ENCODE measurements at places on chromosomes 5 and 9. TPM values are rescaled to one million over a fixed set of nuclear protein-coding genes. Genes with fewer than 3 reads are reported as not detected.

The SLCO6A1 gene
- total RNA-seq: not detected

The GHR gene
- total RNA-seq: not detected

The TLX3 gene
- total RNA-seq: not detected

The AHRR gene
- 24.0 TPM for total RNA-seq

DNA sequence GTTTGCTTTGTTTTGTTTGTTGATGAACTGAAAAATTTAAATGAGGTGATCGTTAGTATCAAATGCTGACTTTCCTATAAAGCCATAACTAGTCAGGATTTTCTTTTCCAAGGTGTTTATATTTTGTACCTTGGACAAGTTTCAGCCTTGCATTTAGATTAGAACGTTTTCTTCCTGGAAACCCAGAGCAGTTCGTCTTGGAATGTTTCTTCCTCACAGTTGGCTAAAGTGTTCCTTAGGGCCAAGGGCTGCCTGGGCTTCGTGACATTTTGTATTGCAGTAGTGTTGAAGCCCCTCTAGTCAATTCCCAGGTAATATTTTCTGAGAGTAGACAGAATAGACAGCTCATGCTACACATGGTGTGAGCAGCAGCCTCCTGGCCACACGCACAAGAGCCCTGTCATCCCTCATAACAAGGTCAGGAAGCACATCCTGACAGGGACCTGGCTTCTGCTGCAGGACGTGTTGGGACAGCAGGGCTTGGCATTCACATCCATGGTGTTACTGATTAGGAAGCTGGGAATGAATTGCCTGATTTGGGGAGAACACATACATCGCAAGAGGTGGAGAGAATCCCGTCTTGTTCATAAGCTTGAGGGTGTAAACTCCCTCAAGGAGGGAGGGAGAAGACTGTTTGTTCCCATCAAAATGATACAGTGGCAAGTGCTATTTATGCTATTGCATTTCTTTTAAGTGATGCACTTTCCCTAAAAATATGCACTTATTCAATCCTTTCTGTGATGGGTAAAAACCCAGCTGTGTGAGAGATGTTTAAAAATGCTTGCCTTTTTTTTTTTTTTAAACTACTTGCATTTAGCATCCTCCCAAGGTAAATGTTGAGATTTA lies 31.7 kb downstream of the FUBP3 start:
- H3K27ac ChIP-seq: no peak overlapping the region
- no peak overlapping the region for H3K4me3 ChIP-seq

DNA sequence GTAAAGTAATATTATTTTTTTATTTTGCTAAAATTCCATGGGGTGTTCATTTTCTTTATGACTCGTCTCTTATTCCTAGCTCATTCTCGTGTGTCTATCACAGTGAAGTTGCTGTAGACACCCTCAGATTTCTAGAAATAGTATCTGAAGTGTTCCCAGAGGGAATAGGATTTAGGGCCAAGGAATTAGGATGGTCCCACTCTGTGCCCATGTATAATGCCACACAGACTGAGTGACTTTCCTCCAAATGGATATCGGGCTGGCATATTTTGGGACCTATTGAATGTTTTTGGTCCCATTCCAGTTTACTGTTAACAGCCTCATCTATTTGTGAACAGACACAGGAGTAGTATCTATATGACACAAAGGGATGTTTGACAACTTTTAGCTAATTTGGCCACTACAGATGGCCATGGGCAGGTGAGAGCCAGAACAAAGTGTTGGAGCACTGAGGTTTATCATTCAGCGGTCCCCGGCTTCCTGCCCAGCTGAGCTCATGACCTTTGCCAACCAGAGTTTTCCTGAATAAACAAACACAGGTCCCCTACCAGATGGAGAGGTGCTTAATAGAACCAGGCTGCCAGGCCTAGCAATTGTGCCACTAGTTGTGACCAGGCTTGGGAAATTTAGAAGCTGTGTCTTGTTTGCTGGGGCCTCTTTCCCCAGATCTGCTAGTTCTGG lies 46.9 kb downstream of the MAP1B start:
- H3K36me3 ChIP-seq: no peaks in the 10 kb centered on the region
- no peak for DNase-seq
- peaks cover 12% of the 10 kb centered on the region for H3K27me3 ChIP-seq
- no peak overlapping the region for H3K27ac ChIP-seq
- peaks cover 2% of the 10 kb centered on the region for H3K4me1 ChIP-seq

DNA sequence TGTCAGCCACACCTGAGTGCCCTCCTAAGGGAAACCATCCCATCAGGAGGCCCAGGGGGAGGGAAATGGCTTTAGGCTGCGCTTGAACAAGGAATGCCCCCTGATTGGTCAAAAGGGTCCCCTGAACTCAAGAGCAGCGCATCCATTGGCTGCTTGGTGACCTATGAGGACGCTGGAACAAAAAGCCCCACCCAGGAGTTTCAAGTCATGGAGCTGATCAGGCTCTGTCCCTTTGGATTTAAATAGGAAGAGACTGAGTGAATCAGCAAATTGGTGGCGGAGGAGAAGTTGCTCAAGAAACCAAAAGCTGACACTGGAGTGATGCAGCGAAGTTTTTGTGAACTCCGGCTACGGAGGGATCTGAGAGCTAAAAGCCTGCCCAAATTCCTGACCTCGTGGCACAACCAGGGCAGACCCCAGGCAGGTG lies 66.7 kb downstream of the SMIM23 start:
- no peaks in the 10 kb centered on the region for H3K27me3 ChIP-seq
- no peak overlapping the region for H3K4me3 ChIP-seq
- H3K36me3 ChIP-seq: peaks cover 15% of the 10 kb centered on the region
- DNase-seq: no peak
- no peak overlapping the region for H3K27ac ChIP-seq
- peaks cover 9% of the 10 kb centered on the region for H3K4me1 ChIP-seq

DNA sequence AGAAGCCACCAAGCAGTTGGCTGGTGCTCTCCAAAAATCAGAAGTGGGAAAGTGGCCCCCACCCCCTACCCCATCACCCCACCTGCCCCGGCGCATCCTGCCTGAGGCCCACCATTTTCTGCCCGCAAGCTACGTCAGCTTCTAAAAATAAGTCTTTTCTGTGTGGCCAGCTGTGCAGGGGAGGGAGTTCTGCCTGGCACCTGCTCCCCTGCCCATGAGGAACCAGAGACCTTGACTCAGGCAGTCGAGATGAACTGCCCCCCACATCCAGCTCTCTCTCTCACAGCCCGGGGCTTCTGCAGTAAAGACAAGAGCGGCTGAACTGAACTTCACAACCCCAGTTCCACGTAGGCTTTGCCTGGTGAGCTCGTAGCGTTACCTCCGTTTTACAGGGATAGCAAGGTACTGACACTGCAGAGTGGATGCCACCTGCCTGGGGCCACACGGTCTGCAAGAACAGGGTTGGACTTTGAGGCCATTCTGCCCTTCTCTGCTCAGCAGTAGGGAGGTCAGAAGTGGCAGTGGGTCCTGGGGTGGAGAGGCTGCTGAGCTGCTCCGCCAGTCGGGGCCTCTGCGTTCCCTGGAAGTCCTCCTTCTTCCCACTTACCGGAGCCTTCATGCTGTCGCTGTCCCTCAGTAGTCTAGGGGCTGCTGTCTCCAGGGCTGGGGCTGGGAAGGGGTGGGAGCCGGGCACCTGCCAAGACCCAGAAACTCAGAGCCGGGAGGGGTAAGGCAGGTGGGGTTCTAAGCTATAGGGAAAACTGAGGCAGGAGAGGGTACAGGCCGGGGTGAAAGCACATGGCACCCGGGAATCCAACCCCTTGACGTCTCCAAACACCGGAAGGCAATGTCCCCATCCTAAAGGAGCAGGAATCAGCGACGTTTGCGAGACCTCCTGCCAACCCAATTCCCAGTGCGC lies 781 bp downstream of the ST6GALNAC4 start:
- H3K27ac ChIP-seq: peak overlapping the region; percentile 96
- peaks cover 61% of the 10 kb centered on the region for H3K4me1 ChIP-seq
- H3K36me3 ChIP-seq: peaks cover 20% of the 10 kb centered on the region
- H3K4me3 ChIP-seq: peak overlapping the region; percentile 89
- no peaks in the 10 kb centered on the region for H3K27me3 ChIP-seq

GRCh38 chr5:14597080-14597479 lies 15.5 kb downstream of the OTULINL start:
- H3K4me3 ChIP-seq: no peak overlapping the region
- peaks cover 46% of the 10 kb centered on the region for H3K36me3 ChIP-seq
- H3K27me3 ChIP-seq: no peaks in the 10 kb centered on the region
- H3K27ac ChIP-seq: peak overlapping the region; percentile 95
- H3K4me1 ChIP-seq: peaks cover 72% of the 10 kb centered on the region

- H3K36me3 ChIP-seq: no peaks in the 10 kb centered on the region
- H3K4me3 ChIP-seq: no peak overlapping the region
- no peaks in the 10 kb centered on the region for H3K4me1 ChIP-seq
- no peak for DNase-seq
- H3K27me3 ChIP-seq: no peaks in the 10 kb centered on the region
Measured at GRCh38 chr9:135791431-135792267, 89.7 kb downstream of the KCNT1 start.

DNA sequence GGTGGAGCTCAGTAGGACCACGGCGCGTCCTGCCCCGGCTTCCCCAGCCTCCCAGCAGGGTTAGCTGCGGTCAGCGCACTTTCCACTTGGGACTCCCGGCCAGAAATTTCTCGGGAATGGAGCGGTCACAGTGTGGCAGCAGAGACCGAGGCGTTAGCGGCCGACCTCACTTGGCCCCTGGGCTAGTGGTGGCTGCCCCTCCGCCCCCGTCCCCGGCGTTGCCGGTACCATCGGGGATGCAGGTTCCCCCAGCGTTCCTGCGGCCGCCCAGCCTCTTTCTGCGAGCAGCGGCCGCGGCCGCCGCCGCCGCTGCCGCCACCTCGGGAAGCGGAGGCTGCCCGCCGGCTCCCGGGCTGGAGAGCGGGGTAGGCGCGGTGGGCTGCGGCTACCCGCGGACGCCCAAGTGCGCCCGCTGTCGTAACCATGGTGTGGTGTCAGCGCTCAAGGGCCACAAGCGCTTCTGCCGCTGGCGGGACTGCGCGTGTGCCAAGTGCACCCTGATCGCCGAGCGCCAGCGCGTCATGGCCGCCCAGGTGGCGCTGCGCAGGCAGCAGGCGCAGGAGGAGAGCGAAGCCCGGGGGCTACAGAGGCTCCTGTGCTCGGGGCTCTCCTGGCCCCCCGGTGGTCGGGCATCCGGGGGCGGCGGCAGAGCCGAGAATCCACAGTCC lies 460 bp downstream of the DMRTA1 start:
- peak; percentile 55 for DNase-seq
- peak overlapping the region; percentile 43 for H3K4me3 ChIP-seq
- no peaks in the 10 kb centered on the region for H3K36me3 ChIP-seq
- peaks cover 4% of the 10 kb centered on the region for H3K4me1 ChIP-seq

DNA sequence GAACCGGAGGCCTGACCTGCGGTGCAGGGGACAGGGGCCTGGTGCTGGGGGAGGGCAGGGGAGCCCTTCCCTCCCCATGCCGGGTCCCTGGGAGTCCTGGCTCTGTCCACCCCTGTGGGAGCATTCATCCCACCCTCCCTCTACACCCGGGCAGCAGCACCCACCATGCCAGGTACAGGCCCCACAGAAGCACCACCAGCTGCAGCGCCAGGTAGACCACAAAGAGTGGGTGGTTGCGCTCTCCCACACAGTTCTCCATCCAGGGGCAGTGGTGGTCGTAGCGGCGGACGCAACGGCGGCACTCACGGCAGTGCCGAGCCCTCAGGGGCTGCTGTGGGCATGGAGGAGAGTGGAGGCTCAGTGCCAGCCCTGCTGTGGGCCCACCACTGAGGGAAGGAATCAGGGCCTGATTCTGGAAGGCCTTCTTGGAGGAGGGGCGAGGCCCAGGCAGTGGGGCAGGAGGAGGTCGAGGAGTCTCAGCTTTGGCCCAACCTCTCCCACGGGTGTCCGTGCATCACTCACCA lies 2.4 kb downstream of the ZDHHC12 start:
- no peak overlapping the region for H3K4me3 ChIP-seq
- no peak overlapping the region for H3K27ac ChIP-seq
- H3K36me3 ChIP-seq: peaks cover 8% of the 10 kb centered on the region
- no peak for DNase-seq
- peaks cover 26% of the 10 kb centered on the region for H3K4me1 ChIP-seq

GRCh38 chr5:114206640-114207039 lies 155.2 kb upstream of the KCNN2 start:
- no peaks in the 10 kb centered on the region for H3K4me1 ChIP-seq
- no peak for DNase-seq
- H3K27me3 ChIP-seq: no peaks in the 10 kb centered on the region

- H3K4me1 ChIP-seq: peaks cover under 1% of the 10 kb centered on the region
- no peak for DNase-seq
- peaks cover 12% of the 10 kb centered on the region for H3K36me3 ChIP-seq
- no peaks in the 10 kb centered on the region for H3K27me3 ChIP-seq
- no peak overlapping the region for H3K27ac ChIP-seq
Measured at GRCh38 chr5:74810915-74811314, 43.9 kb downstream of the NSA2 start.

GRCh38 chr5:113546703-113547183 lies 33.2 kb downstream of the YTHDC2 start:
- no peaks in the 10 kb centered on the region for H3K27me3 ChIP-seq
- no peak overlapping the region for H3K27ac ChIP-seq
- H3K36me3 ChIP-seq: peaks cover 34% of the 10 kb centered on the region
- H3K4me1 ChIP-seq: peaks cover 16% of the 10 kb centered on the region
- no peak for DNase-seq
